ENCODE measurements at places on chromosomes 12 and 14.
A peak's percentile ranks its signal among the peaks of the same experiment; 100 is the strongest.

DNA sequence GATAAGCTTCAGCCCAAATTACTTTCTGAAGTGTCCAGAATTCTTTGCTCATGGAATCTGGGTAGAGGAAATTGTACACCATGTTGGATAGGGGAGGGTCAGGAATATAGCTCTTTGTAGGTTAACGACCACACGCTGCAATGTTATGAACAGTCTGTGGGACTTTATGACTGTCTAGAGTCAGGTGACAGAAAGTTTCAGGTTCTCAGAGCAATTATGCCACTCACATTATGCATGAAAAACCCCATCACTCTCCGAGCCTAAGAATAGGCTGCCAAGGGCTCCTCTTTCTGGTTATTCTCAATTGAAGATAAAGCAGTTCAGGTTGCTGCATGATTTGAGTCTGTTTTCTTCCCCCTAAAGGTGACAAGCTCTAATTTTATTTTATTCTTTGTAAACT lies 430.9 kb downstream of the ATP23 start:
- no peak for DNase-seq

DNA sequence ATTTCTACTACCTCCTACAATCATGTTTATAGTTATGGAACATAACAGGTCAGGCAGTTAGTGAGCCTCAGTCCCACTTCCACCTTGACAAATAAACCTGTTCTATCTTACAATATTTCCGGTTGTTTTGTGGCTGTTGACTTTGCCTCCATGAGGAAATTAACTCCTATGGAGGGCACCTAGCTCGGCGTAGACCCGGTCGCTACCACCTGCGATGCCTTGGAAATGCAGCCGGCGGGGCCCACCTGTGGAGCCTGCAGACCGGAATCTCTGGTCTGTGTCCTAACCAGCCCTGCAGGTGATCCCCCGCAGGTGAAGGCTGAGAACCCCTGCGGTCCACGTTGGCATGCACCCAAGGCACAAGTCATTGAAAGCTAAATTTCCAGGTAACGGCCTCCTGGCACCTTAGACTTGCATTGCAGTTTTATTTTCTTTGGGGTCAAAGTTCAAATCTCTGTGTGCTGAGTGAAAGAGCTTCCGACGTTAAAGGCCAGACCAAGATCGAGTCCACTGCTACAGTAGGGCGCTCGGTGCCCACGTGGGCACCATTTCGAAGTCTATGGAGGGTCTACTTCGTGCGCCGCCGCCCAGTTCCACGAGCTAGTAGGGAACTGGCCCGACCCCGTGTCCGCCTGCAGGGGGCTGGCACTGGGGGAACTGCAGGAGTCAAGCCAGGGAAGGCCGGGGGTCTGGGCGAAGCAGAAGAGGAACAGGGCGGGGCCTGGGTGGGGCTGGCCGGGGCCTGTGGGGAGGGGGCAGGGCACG lies 782 bp upstream of the PIWIL1 start:
- DNase-seq = peak; percentile 51

GRCh38 chr14:96729889-96730288 lies 67.3 kb upstream of the VRK1 start:
- no peak for DNase-seq

DNA sequence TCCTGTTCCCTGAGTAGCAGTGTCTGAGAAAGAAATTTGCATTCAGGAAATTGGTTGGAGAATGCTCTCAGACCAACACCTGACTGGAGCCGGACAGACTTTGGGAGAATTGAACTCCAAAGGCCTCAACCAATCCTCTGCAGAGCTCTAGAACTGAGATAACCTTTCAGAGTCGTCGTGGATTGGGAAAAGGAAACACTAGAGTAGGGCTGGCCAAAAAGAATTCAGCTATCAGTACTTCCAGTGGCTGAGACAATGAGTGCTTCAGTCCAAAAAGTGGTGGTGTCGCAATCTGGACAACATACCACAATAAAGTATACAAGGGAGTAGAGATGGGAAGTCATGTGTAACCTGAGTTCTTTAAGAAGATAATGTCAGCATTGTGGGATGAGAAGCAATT lies 377.1 kb downstream of the SLC16A7 start:
- DNase-seq = no peak

GRCh38 chr12:114671066-114671442 lies 12.9 kb downstream of the TBX3 start:
- peak; percentile 34 for DNase-seq

DNA sequence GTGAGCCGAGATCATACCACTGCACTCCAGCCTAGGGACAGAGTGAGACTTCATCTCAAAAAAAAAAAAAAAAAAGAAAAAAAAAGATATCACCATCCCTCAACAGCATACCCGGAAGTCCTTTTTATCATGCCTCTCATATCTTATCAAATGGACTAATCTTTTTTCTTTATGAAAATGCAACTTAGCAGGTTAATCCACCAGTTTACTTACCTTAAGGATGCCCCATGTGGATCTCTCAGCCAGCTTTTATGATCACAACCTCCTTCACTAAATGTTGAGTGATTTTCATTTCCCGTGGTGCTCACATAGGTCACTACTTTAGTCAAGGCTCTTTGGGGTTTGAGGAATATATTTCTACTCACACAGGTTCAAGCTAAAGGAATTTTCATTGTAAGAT lies 248.8 kb upstream of the TBX3 start:
- no peak for DNase-seq

- peak; percentile 73 for DNase-seq
These were observed 46.1 kb downstream of the BEGAIN start for GRCh38 chr14:100540926-100541620.

GRCh38 chr12:56129206-56129941 lies 1.3 kb downstream of the ESYT1 start:
- peak; percentile 89 for DNase-seq

DNA sequence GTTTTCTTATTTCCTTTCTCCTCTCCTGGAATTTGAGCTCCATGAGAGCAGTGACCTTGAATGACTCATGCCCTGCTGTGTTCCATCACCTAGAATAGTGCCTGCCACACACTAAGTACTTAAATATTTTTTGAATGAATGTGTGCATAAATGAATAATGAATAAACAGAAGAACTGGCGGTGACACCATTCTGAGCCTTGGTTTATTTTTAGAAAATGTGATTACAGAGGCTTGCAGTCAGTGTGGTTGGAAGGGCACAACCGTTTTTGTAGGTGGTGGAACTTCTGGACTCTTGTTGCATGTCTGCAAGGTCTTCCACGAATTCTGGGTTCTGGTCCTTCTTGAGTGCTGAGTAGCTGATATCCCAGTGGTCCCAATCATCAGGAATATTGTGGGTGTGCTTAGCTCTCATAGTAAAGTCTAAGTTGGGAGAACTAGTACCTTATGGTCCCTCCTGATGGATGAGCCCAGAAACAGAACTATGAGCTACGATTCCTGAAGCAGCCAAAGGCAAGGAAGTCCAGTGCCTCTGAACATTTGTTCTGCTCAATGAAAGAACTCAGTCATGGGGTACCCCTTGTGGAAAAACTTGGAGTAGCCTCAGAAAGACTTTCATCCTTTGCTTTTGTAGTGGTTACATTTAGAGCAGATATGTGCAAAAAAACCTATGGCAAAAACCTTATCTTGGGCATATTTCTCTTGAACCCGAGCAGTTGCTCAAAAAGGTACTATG lies 28.8 kb upstream of the BHLHE41 start:
- peak; percentile 81 for DNase-seq

- no peak for DNase-seq
These were observed 565.5 kb downstream of the NOVA1 start for GRCh38 chr14:26032348-26032747.

DNA sequence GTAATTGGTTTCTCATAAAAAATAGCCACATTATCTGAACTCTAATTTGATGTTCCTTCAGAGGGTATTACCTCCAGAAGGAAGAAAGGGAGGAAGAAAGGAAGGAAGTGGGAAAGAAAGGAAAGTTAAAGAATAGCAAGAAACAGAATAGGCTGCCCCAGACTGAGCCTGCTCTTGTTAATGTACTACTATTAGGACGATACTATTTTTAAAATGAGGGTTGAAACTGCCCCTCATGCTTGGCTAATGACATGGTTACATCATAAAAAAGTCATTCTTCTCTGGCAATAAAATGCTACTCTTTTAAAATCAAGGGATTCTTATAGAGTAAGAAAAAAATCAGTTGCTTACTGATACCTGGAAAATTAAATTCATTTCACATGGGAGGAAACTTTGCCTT lies 253.0 kb downstream of the KTN1 start:
- no peak for DNase-seq

- no peak for DNase-seq
These were observed 52.6 kb downstream of the LRP6 start for GRCh38 chr12:12214201-12214600.

- peak; percentile 36 for DNase-seq
These were observed 33.6 kb upstream of the TMEM179 start for GRCh38 chr14:104638190-104638589.

Measured in osteoblast (primary cell).